ENCODE measurements at places on chromosomes 4 and X.
A peak's percentile ranks its signal among the peaks of the same experiment; 100 is the strongest.

GRCh38 chrX:108022491-108023089, 22.3 kb upstream of the VSIG1 start:
- DNase-seq: no peak

- no peak for DNase-seq
Measured at GRCh38 chrX:32448945-32449344, 762.4 kb downstream of the DMD start.

DNA sequence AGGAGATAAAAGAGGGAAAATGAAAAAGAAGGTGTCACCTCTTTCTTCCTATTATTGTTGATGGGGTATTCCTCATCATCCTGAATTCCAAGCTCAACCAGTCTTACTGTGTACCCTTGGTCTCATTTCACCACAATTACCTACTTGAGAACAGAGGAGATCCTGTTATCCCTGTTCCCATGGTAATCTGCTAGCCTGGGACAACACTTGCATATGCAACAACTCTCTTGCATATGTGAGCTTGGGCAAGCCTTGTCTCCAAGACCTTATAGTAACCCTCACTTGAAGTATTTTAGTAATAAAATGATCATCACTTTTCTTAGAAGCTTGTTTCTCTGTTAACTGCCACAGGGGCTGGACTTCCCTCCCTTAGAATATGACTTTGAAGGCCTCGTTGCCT, 253.7 kb downstream of the NAP1L3 start:
- no peak for DNase-seq

GRCh38 chr4:184386271-184386781, 88.0 kb downstream of the IRF2 start:
- DNase-seq: no peak

DNA sequence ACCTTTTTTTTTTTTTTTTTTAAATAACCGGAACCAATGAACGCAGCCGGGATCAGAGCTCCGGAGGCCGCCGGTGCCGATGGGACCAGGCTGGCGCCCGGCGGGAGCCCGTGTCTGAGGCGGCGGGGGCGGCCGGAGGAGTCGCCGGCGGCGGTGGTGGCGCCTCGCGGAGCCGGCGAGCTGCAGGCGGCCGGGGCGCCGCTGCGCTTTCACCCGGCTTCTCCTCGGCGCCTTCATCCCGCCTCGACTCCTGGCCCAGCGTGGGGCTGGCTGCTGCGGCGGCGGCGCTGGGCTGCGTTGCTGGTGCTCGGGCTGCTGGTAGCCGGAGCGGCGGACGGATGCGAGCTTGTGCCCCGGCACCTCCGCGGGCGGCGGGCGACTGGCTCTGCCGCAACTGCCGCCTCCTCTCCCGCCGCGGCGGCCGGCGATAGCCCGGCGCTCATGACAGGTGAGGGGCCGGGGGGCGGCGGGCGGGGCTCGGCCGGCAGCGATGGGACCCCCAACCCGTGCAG, 337 bp downstream of the STIM2 start:
- peak; percentile 78 for DNase-seq

- DNase-seq: no peak
Measured at GRCh38 chrX:45601052-45601451, 400.4 kb upstream of the DIPK2B start.

DNA sequence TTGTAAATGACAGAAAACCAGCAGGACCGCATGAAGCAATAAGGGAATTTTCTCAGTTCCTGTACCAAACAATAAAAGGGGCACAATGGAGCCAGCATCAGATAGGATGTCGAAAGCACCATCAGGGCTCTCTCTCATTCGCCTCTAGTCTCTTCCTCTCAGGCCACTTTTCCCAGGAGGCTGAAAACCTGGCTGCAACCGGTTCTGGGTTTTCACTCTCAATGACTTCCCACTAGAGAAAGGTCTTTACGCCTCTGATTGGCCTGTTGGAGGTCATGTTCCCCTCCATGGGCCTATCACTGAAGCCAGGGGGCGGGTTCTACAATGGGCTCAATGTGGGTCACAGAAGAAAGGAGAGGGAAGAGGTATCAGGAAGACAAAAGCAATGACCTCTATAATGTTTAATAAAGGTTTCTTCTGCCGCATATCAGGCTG, 29.3 kb downstream of the ZNF827 start:
- no peak for DNase-seq

DNA sequence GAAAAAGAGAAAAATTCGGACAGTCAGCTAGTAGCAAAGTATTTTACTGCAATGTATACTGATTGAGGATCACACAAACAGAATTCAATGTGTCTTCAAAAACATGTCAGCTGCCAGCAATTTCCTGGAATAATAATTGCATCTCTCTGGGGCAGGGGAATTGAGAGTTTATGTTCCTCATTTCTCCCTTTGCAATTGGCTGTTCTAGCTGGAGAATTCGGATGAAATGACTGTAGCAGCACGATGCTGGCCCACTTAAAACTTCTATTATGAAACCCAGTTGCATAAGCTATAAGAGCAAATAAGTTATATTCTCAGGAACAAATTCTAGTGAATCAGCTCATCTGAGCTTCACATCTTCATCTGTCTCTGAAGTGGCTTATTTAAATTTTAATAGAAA, 99.9 kb upstream of the CPEB2 start:
- no peak for DNase-seq

- DNase-seq: no peak
Measured at GRCh38 chr4:22850055-22850454, 157.3 kb downstream of the GBA3 start.

GRCh38 chr4:112516471-112517066, 589 bp upstream of the NEUROG2 start:
- no peak for DNase-seq

DNA sequence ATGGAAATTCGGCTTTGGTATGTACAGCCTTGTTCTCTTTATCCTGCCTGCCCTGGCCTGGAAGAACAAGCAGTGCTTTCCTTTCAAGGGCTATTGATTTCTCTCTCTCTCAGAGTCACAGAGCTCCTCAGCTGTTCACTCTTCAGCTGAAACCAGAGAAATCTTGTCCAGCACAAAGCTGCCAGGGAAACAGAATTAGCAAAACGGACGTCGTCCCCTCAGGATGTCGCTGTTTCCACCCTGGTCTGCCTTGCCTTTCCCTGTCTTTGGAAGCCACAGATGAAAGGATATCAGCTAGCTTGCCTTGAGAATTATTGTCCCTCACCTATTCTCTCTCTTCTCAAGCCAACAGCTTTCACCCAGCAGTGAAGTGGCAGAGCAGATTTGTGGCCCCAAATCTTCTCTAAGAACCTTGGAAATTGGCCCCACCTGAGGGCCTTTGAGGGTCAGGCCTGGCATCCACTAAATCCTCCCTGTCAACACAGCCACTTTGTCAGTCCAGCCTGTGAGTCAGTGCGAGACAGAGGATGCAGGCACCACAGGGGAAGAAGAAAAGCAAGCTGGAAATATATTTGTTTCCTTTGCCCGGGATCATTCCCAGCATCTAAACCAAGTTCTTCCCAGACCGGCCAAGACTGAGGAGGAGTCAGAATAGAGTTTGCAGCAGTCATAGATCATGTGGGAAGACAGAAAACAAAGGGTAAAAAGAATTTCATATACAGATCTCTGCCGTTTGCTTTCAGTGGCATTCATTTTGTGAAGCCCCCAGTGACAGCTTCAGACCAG, 63.8 kb upstream of the MTM1 start:
- no peak for DNase-seq

GRCh38 chr4:132056496-132056895, 1092.6 kb upstream of the PCDH10 start:
- no peak for DNase-seq

DNA sequence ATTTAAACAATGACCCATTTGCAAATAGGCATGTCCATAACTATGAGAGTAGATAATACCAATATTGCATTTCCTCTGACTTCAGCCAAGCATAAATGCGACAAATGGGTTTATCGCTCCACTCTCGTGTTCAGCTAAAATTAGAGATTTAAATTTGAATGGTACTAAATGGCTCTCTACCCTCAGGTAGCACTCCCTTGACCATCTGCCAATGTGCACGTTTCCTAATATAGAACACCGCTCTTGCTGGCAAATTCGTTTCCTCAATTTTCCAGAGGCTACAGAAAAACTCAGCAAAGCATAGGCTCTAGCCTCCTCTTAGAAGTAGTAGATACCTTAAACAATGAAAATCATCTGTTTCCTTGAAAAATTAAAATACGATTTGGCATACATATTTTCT, 251.6 kb downstream of the ADGRA3 start:
- DNase-seq: no peak

DNA sequence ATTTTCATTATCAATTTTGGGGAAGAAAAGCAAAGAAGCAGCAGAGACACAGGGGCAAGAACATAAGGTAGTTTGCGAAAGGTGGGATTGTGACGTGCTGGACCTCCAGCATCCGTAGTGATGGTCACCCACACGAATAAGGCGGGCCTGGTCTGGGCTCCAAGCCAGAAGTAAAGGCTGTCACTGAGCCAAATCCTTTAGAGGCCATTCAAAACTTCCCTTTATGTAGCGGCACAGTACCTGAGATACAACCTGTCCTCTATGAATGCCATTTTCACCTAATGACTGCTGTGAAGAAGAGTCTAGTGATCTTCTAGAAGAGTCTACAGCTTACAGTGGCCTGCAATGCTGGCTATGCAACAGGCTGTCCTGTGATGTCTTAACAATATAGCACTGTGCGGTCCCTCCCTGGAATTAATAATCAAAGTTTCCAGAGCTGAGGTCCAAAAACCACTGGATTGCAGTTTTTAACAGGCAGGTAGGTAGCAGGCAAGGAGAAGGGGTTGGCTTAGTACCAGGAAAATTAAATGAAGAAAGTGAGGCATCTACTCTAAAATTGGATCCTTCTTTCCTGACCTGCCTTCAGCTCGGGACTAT, 56.2 kb downstream of the TRIML1 start:
- no peak for DNase-seq

DNA sequence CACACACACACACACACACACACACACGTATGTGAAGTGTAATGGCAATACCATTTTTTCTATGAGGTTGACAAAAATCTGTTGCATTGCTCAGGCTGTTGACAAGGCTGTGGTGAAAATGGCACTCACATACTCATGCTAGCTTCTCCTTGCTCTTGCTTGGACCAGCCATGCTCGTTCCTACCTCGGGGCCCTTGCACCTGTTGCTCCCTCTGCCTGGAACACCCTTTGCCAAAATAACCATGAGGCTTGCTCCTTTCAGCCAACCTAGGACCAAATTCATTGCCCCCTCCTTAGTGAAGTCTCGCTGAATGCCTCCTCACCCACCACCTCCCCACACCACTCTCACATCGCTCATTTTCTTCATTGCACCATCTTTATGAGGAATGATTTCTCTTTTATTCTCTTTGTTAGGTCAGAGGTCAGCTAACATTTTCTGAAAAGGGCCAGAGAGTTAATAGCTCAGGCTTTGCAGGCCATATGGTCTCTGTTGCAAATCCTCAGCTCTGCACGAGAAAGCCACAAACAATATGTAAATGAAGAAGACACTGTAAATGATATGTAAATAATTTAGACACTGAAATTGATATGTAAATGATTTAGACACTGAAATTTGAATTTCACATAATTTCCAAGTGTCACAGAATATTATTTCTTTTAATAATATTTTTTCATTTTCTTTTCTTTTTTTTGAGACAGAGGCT, 13.3 kb downstream of the SLC38A5 start:
- DNase-seq: no peak

DNA sequence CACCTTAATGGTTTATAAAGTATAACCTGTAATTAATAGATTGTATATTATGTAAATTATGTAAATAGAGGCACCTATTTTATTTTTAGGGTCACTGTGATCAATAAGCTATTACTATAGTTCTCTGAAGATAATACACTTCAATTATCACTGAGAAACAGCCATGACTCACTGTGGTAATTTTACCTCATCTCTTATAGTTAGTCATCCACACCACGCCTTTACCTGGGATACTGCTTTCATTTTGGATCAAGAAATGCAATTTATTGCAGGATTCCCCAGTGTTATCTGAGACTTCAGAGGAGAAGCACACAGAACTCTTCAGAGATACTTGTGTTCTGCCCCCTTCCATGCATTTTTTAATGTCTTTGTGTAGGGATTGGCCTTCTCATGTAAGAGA, 348.1 kb upstream of the ATOH1 start:
- DNase-seq: no peak

GRCh38 chr4:2878346-2878745, 34.7 kb downstream of the ADD1 start:
- DNase-seq: no peak

- no peak for DNase-seq
Measured at GRCh38 chr4:110108422-110108821, 90.0 kb downstream of the ELOVL6 start.

DNA sequence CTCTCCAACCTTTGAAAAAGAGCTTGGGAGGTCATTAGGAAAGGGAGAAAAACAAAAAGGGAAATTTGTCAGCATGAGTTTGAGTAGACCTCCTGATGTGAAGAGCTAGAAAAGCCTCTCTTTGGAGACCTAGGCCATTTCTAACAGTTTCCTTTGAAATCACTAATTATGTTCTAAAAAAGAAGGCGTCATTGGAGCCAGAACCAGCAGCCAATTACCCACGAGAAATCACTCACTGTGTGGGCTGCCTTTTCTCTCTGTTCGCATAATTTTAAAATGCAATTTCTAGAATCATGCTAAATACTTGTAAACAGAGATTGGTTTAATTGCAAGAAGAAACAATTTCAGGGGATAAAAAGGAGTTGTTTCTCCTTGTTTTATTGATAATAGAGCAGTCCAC, 246.3 kb upstream of the GATB start:
- no peak for DNase-seq

DNA sequence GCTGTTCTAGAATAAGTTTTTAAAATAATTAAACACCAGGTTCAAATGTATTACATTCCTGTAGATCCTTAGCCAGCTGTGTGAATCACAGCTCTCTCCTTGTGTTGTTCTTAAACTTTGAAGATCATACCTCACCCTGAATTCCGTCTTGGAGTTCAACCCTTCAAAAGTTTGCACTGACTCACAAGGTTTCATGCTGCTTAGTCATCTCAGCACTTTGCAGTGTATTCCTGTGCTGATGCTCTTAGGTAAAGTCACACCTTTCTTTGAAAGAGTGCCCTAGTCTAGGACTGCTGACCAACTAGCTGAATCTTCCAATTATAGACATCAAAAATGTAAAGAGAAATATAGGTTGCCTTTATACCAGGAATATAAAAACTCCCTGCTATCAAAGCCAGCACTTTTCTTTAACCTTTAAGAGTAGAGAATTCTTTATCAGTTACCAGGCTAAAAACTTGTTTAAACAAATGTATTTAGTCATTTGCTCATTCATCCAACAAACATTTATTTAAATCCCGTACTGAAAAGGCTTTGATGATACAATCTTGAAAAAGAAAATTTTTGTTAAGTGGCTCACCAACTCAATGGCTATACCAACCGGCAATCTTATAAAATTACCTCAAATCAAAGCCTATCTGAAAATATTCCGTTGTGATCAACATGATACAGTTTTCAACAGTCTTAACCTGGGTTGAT, 169.7 kb downstream of the RAP1GDS1 start:
- no peak for DNase-seq

GRCh38 chr4:120809518-120809917, 113.0 kb downstream of the PRDM5 start:
- DNase-seq: no peak
